ENCODE measurements at places on chromosomes 2 and 18.

DNA sequence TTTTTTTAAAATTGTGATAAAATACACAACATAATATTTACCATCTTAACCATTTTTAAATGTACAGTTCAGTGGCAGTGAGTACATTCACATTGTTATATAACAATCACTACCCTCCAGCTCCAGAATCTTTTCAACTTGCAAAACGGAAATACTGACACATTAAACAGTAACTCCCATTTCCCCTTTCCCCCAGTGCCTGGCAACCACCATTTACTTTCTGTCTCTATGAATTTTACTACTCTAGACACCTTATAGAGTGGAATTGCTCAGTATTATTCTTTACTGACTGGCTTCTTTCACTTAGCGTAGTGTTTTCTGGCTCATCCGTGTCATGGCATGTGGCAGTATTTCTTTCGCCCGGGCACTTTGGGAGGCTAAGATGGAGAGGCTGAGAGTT is 32.6 kb downstream of the FASTKD2 start:
- DNase-seq = no peak

GRCh38 chr2:134408386-134408785 is 154.5 kb downstream of the MGAT5 start:
- no peak for DNase-seq

DNA sequence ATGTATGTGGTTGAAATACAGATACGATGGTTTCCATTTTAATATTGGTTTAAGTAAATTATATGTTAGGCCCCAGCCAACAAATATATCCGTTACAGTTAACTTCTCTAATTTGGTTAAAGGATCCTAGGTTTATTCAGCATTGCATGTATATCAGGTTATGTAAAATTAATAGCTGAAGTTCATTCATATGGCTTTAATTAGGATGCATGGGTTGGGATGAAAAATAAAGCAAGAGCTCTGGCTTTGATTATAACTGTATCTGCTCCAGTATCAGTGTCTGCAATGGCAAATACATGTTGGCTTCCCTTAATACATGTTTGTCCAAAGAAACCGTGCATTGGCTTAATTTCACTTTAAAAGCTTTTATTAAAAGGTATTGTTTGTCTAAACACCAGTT is 435.7 kb upstream of the SETBP1 start:
- no peak for DNase-seq

GRCh38 chr2:230140667-230141066 is 71.9 kb upstream of the SLC16A14 start:
- DNase-seq = no peak

GRCh38 chr18:21134895-21135294 is 23.3 kb upstream of the ROCK1 start:
- no peak for DNase-seq

GRCh38 chr18:32847691-32848090 is 74.9 kb upstream of the KLHL14 start:
- no peak for DNase-seq

GRCh38 chr2:131577812-131578211 is 50.1 kb downstream of the CCDC74A start:
- no peak for DNase-seq

Data from GM06990 (cell line).